Stromal cell of bone marrow (primary cell): ENCODE measurements at places on chromosomes 6 and 20.

DNA sequence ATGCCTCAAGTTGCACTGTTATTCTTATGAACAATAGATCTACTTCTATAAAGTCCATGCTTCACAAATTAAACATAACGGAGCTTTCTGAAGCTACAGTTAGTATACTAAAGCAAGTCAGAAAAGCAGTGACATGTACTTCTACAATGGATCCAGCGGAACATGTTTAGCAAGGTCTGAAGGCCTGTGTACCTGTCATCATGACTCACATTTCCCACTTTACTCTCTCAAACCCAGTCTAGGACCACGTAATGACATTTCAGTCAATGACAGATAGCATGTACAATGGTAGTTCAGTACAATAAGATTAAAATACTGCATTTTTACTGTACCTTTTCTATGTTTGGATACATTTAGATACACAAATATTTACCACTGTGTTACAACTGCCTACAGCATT, 132.1 kb downstream of the MMS22L start:
- no peak for DNase-seq

DNA sequence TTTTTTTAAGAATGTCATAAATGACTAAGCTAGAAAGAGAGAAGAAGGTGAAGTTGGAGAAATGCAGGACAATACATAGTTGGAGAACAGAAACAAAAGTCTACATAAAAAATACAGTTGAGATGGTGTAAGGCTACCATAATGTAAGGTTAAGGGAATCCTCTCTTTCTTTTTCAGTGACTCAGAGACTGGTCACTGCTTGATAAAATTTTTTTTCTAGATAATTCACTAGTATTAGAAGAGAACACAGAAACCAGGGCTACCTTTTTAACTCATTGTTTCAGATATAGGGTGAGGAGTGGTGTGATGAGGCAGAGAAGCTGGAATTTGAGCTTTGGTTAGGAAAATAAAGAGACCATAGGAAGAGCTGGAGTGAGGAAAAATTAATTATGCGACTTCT, 18.2 kb upstream of the EDN1 start:
- DNase-seq = no peak

GRCh38 chr20:61436667-61437279, 184.7 kb downstream of the CDH4 start:
- DNase-seq = peak; percentile 1

GRCh38 chr6:42564506-42564825, 637 bp downstream of the UBR2 start:
- DNase-seq = no peak

DNA sequence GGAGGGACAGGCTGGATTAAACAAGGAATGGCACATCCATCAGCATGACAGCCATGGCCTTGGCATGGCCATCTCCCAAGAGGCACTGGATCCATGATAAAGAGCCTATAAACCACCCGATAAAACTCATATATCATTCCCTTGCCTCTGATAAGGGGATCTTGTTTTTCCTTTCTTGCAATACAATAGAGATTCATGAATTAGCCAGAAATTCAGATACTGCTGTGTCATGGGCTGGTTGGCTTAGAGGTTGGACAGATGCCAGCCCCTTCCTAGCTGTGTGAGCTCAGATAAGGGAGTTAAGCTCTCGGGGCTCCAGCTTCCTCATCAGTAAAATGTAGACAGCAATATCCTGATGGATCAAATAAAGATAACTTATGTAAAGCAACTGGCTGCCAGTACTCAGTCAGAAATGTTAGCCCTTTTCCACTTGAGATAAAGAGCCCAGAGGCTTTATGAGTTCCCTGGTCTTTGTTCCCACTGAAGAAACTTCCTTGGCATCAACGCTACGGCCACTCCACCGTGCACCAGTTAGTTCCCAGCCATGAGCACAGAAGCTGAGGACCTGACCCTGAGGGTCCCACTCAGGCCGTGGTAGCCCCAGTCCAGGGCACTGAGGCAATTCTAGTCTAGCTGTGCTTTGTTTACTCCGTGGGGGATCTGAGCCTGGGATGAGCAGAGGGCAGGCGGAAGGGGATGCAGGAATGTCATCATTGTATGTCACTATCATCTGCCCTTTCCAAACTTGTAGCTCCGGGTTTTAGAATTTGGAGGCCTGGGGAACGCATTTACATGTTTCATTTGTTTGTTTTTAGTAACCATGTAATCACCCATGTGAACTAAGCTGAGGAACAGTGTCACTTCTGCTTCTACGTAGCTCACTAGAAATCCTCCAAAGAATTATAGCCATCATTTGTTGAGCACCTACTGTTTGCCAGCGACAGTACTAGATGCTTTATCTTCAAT, 67.2 kb upstream of the TBC1D7 start:
- peak; percentile 63 for DNase-seq

GRCh38 chr6:11714116-11714797, 64.3 kb downstream of the ADTRP start:
- no peak for DNase-seq

GRCh38 chr6:49384904-49385303, 78.1 kb downstream of the MMUT start:
- DNase-seq = no peak

- peak; percentile 88 for DNase-seq
Measured at GRCh38 chr20:23147964-23148730, 62.0 kb upstream of the CD93 start.

DNA sequence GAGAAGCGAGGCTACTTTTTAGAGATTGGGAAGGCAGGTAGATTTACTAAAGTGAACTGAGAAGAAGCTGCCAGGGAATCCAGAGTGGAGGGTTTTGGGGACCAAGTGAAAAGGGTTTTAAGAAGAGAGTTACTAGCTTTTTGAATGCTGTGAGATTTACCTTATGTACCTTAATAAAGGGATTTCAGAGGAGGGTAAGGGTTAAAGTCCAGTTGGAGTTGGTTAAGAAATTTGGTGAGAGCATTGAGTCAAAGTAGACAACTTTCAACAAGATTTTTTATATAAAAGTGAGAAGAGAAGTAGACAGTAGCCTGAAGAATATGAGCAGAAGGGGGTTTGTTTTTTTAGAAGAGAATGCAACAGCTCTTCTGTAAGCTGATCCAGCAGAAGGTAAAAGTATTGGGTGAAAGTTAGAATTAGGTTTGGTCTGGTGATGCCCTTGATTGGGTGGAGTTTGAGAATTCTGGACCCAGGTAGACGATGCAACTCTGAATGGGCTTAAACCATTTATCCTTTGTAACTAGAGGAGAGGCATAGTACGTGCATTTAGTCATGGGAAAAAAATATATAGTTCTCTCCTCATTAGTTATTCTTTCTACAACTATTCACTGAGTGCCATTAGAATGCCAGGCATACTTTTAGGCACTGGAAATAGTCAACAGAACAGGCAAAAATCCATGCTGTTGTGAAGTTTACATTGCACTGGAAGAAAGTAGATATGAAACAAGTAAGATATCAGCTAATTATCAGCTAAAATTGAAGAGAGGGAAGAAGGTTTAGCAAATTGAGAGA, 44.8 kb downstream of the ATRN start:
- DNase-seq = no peak

DNA sequence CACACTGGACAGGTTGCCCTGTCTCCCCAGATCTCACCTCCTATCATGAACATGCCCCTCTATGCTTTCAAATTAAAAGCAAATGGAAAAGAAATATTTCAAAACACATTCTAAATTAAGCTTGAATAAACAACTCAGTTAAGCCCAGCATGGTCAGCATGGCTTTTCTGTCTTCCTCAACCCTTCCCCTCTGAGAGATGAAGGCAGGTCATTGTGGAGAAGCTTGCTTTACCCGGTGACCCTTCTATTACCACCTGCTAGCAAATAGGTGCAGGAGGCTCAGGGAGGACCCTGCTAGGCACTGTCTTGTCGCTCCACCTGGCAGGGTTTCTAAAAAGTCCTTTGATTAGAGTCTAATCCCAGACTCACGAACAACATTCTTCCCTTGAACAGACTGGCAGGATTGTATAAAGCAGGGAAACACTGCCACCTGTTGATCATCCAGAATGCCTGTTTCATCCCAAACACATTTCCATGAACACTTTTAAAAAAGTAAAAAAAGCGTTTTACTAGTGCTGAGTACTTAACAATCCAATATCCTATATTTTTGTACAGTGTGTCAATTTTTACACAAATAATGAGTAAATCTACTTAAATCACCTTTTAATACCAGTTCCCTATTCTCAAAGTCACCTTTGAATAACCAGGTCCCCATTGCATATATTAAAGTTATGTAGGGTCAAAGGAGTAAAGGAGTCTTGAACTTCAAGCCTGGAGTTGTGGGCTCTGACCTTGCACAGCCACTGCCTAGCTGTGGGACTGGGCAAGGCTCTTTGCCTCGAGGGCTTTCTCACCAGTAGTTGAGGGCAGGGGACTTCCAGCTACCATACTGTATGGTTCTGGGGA, 75.5 kb downstream of the GPR6 start:
- peak; percentile 55 for DNase-seq

GRCh38 chr6:155158030-155158843, 105.6 kb upstream of the CLDN20 start:
- no peak for DNase-seq

- DNase-seq = no peak
Measured at GRCh38 chr20:51399006-51399890, 143.3 kb downstream of the NFATC2 start.

- no peak for DNase-seq
Measured at GRCh38 chr6:134201716-134202115, 116.2 kb downstream of the SGK1 start.

- no peak for DNase-seq
Measured at GRCh38 chr20:10051185-10051584, 16.4 kb downstream of the ANKEF1 start.

- no peak for DNase-seq
Measured at GRCh38 chr6:17656644-17657043, 50.1 kb downstream of the NUP153 start.

DNA sequence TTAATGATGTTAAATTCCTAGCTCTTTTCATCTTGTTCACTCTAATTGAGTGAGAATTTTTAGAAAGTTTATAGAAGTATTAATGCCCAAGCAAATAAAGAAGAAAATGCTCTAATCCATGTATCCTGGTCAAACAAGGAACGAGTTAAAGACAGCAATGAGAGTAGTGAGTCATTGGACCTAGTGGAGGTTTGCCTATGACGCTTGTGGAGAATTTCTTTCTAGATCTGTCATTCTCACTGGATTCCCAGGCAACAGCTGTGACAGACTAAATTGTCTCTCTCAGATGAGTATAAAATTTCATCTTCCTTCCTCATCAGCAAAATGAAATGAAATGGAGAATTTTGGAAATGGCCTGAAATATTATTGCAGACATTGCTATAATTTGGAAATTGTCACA, 127.9 kb downstream of the COL19A1 start:
- peak; percentile 36 for DNase-seq

GRCh38 chr20:57930351-57930750, 220.5 kb upstream of the PMEPA1 start:
- DNase-seq = no peak

- no peak for DNase-seq
Measured at GRCh38 chr20:854601-855000, 21.1 kb downstream of the FAM110A start.

GRCh38 chr6:4640139-4640538, 136.1 kb upstream of the CDYL start:
- peak; percentile 18 for DNase-seq

DNA sequence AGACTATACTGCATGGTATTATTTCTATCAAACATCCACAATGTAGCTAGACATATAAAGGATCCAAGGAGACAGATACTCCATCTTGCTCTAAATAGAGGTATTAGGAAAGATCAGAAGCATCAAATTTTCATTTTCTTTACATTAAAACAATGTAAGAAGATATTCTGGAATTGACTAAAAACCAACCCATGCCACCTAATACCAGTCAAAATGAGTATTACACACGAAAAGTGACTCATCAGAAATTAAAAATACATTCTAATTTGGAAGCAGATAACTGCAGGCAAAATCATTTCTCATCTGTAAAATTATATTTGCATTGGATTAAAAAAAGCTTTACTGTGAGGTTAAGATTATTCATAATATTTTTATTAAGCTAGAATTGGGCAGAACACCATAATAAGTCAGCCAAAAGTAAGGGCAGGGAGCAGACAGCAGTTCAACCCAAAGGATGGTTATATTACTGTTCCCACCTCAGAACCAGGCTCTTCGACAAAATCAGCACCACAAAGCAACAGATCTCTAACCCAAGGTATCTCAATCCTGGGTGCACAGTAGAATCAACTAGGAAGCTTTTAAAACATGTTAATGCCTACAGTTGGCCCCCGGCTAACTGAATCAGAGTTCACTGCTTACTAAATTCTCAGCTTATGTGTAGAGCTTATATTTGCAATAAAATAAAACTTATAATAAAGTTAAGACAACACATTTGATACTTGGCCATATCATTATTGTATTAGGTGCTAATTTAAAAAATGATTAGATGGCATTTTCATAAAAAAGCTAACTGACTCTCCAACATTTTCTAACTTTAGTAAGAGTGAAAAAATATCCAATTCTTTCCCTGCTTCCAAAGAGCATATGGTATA, 35.2 kb downstream of the SAMD3 start:
- no peak for DNase-seq

GRCh38 chr6:104558746-104559145, 301.0 kb downstream of the HACE1 start:
- peak; percentile 19 for DNase-seq

DNA sequence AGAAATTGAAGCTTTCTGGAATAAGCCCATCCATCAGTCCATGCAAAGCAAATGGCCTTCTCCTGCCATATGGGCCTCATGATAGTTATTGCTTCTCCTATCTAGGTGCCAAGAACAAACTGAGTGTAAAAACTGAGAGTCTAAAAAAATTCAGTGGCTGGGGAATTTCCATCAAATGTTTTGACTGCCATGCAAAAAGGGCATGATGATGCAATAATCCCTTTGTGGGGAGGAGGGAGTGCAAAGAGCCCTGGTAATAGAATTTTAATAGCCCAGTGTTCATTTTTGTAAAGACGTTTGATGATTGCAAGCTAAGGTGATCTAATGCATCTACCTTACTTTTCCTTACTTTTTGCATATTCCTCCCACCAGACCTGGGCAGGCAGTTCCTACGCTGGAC, 683.7 kb downstream of the EPM2A start:
- DNase-seq = no peak

DNA sequence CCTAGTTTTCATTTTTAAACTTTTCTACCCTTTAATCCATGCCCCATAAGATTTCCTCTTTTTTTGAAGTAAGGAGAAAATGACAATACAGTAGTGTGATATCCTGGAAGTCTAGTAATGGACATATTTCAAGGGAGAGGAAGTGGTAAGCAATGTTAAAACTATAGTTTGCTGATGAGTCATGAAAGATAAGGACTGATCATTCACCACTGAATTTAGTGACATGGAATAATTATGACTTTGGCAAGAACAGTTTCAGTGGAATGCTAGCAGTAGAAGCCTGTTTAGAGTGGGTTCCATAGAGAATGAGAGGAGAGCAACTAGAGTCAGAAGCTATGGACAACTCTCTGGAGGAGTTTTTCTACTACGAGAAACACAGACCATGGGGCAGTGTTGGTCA, 24.9 kb upstream of the SLC2A12 start:
- DNase-seq = no peak

GRCh38 chr6:37008484-37009465, 3.3 kb downstream of the FGD2 start:
- DNase-seq = no peak

DNA sequence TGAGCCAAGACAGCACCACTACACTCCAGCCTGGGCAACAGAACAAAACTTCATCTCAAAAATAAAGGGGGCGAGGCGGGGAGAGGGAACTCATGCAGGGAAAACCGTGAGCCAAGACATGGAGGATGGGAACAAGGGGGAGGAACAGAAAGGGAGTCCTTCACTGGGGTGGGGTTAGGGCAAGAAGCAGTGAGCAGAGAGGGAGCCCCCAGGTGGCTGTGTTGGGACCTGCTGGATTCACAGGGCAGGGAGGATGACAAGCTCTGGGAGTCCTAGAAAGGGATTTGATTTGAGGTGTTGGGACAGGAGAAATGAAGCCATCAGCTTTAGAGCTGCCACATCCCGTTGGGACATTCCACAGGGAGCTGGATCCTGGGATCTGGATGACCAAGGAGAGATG, 90.6 kb upstream of the TOP1 start:
- DNase-seq = no peak
